Right ventricle myocardium inferior (tissue), 1 donor: ENCODE measurements at places on chromosomes 3 and 15. TPM values are rescaled to one million over a fixed set of nuclear protein-coding genes. Genes with fewer than 3 reads are reported as not detected.

GRCh38 chr3:1421577-1421976, 328.8 kb downstream of the CNTN6 start:
- DNase-seq: no peak

Gene SLC27A2
- total RNA-seq: not detected

- no peak for DNase-seq
Measured at GRCh38 chr3:54917174-54917573, 10.7 kb downstream of the LRTM1 start.

DNA sequence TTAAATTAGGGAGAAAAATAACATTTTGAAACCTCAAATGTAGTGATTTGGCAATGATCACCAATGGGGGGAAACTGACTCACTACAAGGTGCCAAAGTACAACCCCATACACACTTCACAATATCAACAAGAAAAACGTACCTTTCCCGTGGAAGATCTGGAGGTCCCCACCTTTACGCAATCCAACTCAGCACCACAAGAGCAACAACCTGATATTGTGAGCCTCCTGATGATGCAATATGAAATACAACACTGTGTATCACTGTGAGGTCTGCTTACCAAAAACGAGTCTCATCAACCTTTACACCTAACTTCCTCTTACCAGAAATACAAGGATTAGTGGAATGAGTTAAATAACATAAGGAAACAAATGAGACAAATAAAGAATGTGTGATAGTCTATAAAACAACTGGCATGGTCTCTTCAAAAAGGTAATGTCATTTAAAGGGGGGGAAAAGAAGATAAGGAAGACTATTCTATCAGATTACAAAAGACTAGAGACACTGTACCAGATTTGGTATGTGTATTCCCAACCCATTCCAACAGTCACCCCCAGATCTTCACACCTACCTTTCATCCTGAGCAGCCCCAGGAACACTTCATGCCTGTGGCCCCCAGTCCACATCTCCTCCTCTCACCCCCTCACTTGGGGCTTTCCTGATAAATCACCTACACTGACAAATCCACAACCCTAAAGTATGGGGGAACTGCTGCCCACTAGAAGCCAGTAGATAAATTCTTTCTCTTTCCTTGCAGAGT, 27.7 kb downstream of the DLG1 start:
- DNase-seq: no peak

- no peak for DNase-seq
Measured at GRCh38 chr3:14687360-14687759, 12.4 kb downstream of the C3orf20 start.

DNA sequence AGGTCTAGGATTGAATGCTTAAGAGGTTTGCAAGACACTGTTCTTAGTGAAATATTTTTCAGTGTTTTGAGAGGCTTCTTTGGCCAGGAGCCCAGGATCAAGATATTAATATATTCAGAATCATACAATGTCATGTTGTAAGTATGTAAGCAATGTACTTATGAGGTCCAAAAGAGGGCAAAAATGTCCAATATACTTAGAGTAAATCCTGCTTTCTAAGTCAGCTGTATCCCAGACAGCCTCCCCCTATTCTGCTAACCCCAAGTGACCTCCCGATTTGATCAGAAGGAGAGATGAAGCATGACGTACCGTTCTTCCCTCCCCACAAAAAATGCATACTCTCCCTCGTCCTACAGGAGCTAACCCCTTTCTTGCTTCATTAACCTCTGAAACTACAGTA, 70.9 kb downstream of the CHAC1 start:
- DNase-seq: no peak

DNA sequence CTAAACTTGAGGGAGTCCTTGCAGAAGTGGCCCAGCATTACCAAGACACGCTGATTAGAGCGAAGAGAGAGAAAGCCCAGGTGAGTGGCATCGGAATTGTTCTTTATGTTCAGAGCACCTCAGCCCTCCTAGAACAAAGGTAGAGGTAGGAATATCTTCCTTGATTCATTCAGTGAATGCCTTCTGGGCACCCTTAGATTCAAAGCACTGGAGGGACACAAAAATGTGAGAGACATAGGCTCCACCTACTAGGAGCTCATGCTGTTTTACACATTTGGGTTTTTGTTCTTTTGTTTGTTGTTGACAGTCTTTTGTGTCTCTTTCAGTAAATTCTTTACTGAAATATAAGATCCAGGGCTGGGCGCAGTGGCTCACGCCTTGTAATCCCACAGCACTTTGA, 68.2 kb downstream of the IQGAP1 start:
- DNase-seq: no peak

DNA sequence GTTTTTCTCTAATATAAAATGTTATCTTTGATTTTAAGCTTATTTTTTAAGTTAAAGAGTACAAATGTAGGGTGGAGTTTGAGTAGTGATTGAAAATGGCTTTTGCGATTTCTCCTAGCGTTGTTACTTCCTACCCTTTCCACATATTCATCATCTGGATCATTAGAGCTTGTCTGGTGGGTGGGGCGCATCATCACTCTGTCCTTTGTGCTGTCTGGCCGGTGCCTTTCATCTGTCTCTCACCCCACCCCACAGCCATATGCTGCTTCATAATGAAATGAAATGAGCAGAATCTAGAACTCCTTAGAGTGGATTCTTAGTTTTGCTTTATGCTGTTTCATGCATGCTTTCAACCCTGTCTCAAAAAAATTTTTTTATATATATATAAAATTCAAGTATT, 44.3 kb downstream of the ATP1B3 start:
- DNase-seq: no peak

Gene GPR171
- 0.24 TPM for total RNA-seq

Gene TIGIT
- not detected for total RNA-seq

GRCh38 chr3:152317184-152317583, 48.5 kb downstream of the MBNL1 start:
- DNase-seq: no peak

- no peak for DNase-seq
Measured at GRCh38 chr3:123655400-123655799, 70.5 kb upstream of the HACD2 start.

DNA sequence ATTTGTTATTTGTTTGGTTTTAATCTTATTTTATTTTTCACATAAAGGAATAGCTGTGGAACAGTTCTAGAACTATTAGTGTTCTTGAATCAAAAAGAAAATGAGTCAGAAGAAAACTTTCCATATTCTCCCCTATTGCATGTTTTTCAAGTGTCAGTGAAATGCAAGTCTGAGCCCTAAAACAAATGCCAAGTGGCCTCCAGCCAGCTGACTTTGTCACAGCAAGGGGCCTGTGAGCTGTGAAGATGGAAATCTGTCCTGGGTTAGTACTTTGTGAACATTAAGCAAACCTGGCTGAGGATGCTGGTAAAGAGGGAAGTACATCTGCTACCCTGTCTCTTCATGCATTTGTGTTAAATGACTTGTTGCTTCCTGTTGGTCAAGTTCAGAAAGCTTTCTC, 14.2 kb downstream of the LRRC49 start:
- no peak for DNase-seq

Gene LXN
- 3.9 TPM for total RNA-seq

- DNase-seq: no peak
Measured at GRCh38 chr15:82040862-82041261, 5.0 kb downstream of the MEX3B start.

Gene IVD
- 88.6 TPM for total RNA-seq

DNA sequence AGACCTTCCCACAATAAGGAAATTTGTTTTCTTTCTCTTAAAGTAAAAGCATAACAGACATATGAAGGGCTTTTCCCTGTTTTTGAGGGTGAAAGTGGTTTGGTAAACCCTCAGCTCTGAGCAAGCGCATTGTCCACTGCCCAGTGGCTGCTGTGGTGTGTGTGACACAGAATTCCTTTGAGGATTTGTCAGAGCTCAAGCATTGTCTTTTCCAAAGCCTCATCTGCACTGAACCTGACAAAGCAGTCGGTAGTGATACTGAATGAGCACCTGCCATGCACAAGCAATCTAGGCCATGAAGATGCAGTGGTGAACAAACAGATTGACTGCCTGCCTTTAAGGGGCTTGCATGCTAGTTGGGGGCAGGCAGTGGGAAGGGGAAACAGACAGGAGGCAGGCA, 128.3 kb downstream of the PLCL2 start:
- no peak for DNase-seq

Gene HDC
- 0.57 TPM for total RNA-seq

Gene INKA1
- 3.1 TPM for total RNA-seq

DNA sequence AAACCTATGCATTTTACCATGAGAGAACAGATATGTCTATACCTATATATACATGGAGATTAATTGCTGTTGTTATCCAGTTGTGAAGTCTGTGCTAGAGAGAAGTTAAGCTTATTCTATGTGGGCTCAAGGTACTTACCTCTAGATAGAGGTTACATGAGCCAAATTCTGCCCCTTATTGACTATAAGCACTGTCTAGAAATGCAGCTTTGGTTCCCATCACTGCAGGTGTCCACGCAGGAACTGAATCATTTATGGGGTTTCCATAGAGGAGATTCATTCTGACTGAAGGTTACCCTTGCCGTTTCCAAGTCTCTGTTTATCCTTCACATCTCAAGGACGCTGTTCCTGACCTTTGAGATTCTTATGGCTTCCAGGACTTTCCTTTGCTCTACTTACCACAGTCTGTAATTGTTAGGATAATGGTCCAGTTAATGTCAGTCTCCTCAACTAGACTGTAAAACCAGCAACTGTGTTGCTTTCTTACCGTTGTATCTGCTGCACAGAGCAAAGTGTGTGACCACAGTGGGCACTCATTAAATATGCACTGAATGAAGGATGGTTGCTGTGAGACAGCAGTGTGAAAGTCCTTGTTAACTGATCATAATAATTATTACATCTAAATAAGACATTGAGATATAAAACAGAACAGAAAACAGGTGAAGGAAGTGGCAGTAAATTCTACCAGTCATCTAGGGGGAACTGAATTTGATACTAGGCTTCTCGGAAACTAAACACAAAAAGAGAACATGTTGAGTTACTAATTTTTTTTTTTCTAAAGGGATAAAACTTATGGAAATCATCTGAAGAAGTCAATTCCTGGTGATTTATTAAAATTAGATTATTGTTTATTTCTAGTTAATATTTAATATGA, 44.0 kb upstream of the BCL6 start:
- DNase-seq: no peak
